ENCODE measurements at places on chromosomes 16 and 17.

GRCh38 chr16:67407788-67408452, 8.4 kb downstream of the ZDHHC1 start:
- DNase-seq, result no peak

- DNase-seq, result no peak
Measured at GRCh38 chr17:78197147-78197832, 10.1 kb downstream of the AFMID start.

GRCh38 chr17:80898716-80899115, 92.9 kb upstream of the CHMP6 start:
- DNase-seq, result no peak

GRCh38 chr16:1048442-1049112, 24.0 kb upstream of the SSTR5 start:
- peak; percentile 16 for DNase-seq

- DNase-seq, result no peak
Measured at GRCh38 chr16:5841974-5842373, 744.4 kb upstream of the EEF2KMT start.

All from stimulated activated CD4-positive, alpha-beta T cell treated with anti-CD3 and anti-CD28 coated beads, Interleukin-4, amount 100 ng/mL, for 24 hours (primary cell).